Neuronal stem cell (in vitro differentiated cells): ENCODE measurements at places on chromosomes 5 and 9.

DNA sequence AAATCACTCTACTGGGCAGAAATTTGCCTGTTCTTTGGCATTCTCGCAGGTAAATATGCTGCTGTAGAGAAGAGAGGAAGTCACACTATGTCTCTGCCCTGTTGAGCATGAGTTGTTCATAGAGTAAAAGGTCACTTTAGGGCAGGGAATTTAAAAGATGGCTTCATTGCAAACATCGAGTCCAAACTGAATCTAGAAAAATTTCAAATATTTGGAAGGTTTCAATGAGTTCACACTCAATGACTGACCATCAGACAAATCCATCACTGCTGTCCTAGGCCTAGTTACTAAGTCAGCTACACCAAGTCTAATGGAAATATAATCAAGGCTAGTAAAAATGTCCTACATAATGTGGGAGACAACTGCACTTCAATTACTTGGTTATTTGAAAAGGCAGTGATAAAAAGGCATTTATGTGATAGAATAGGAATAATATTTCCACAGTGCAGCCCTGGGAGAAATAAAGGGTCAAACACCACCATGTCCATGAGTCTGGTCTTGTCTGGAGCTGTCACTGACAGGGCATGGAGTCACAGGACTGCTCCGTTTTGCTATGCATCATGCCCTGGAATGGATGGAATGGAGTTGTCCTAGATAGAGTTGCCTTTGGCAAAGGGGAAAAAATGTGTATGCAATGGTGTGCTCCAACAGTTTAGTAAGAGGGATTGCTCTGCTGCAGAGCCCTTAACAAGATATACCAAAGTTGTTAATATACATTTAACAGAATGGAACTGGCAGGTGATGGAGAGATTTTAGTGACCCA is 218.5 kb upstream of the DAPK1 start:
- H3K4me3 ChIP-seq = no peak overlapping the region
- H3K27me3 ChIP-seq = no peaks in the 10 kb centered on the region
- no peaks in the 10 kb centered on the region for H3K4me1 ChIP-seq
- H3K27ac ChIP-seq = no peak overlapping the region
- DNase-seq = no peak

DNA sequence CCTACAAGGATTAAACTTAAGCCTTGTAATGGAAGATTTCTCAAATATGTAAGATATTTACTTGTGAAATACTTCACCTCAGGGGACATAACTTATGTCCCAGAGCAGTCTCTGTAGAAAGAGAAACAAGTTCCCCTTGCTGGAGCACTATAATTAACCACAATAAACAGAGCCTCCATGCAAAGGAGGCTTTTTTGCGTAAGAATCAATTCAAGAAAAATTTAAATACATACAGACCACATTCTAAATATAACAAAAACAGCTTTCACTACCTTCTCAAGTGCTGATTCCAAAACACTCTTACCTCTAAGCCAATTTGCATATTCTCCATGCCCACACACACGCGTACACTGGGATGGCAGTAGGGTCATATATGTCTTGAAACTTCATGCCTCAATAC is 30.7 kb upstream of the CCNB1 start:
- H3K27ac ChIP-seq = no peak overlapping the region
- peaks cover under 1% of the 10 kb centered on the region for H3K36me3 ChIP-seq
- H3K4me1 ChIP-seq = no peaks in the 10 kb centered on the region
- DNase-seq = no peak

DNA sequence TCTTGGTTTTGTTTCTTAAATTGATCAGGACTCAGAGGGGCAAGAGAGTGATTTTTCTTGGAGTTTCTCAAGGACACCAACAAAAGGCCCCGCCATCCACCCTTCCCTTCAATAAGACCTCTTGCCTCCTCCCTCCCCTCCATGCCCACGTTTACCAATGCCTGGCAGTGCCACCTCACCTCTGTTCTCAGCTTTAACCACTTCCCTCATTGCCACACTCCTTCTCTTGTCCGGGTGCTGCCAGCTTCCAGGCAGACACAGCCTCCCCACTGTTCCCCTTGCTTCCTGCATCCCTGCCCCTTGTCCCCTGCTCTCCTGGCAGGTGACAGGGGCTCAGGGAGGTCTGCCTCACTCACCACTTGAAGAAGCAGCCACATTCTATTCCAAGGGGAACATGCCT is 90.8 kb downstream of the LHX2 start:
- no peak for DNase-seq
- H3K4me3 ChIP-seq = no peak overlapping the region
- H3K27ac ChIP-seq = no peak overlapping the region
- peaks cover 16% of the 10 kb centered on the region for H3K27me3 ChIP-seq
- no peaks in the 10 kb centered on the region for H3K4me1 ChIP-seq

- H3K27ac ChIP-seq = no peak overlapping the region
- DNase-seq = no peak
- H3K36me3 ChIP-seq = no peaks in the 10 kb centered on the region
- H3K4me1 ChIP-seq = no peaks in the 10 kb centered on the region
- no peak overlapping the region for H3K4me3 ChIP-seq
Measured at GRCh38 chr5:118379470-118379869, 608.9 kb downstream of the DTWD2 start.

- DNase-seq = no peak
- no peaks in the 10 kb centered on the region for H3K27me3 ChIP-seq
- no peak overlapping the region for H3K4me3 ChIP-seq
- H3K27ac ChIP-seq = no peak overlapping the region
- H3K36me3 ChIP-seq = no peaks in the 10 kb centered on the region
Measured at GRCh38 chr5:62287237-62287636, 18.8 kb upstream of the KIF2A start.

DNA sequence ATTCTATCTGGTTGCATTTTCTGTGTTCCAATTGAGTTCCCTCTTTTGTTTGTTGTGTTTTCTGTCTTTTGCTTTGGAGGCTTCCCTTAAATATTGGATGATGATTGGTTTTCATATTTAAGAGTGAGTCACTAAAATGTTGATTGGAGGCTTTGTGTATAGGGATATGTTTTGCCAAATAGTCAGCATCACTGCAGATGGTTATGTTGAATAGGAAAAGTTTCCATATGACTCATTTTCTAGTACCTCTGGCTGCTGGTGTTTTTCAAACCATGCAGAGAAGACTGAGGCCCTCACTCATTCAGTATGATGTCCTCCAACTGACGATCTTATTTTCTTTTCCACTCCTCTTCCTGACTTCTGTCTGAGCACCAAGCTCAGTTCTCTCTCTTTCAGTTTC is 1290.0 kb downstream of the EFNA5 start:
- no peaks in the 10 kb centered on the region for H3K4me1 ChIP-seq
- H3K36me3 ChIP-seq = no peaks in the 10 kb centered on the region
- no peaks in the 10 kb centered on the region for H3K27me3 ChIP-seq
- H3K27ac ChIP-seq = no peak overlapping the region
- DNase-seq = no peak

DNA sequence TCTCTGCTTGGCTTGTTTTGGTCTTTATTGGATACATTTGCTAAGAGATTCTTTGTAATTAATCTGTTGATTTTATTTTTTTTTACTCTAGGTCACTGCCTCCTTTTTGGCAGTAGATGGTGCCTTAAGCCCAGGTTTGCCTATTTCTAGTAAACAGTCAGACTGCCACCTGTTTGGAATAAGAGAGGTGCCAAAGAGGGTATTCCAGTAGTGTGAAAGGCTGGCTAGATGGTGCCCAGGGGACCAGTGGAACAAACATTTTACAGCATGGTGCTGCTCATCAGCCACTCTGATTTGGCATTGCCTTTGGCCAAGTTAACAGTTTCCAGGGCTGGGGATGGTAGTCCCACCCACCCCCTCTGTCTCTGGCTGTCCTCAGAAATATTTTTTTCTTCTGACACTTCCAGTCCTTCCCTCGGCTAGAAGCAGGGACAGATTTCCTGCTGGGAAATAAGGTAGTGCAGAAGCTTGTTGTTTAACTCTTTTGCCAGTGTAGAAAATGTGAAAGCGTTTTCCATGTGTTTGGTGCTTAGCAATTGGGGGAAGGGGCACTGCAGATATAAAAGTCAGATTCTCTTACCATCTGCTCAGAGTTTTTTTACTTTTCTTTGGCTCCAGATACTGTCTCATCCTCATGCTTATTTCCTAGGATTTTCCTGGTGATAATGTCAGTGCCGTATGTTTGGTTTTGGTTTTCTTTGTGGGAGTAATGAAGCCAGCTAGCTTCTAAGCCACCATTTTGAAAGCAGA is 36.6 kb upstream of the FBXL7 start:
- H3K4me3 ChIP-seq = no peak overlapping the region
- H3K4me1 ChIP-seq = no peaks in the 10 kb centered on the region
- peak; percentile 1 for DNase-seq
- no peaks in the 10 kb centered on the region for H3K27me3 ChIP-seq
- no peaks in the 10 kb centered on the region for H3K36me3 ChIP-seq
- no peak overlapping the region for H3K27ac ChIP-seq

DNA sequence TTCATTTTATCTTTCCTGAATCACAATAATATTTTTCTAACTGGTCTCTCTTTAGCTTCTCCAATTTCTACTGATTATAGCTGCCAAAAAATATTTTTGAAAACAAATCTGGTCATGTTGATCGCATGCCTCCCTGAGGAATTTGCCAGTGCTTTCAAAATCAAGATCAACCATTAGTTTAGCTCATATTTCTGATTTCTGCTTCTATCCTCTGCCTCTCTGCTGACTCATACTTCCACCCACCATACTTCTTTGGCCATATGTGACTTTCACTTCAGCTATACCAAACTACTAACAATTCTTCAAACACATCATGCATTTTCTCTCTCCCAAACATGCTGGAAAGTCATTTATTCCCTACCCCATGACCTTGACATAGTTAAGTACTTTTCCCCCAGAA is 636.5 kb downstream of the TLE1 start:
- no peak overlapping the region for H3K4me3 ChIP-seq
- no peak overlapping the region for H3K27ac ChIP-seq
- DNase-seq = no peak
- no peaks in the 10 kb centered on the region for H3K36me3 ChIP-seq
- H3K27me3 ChIP-seq = no peaks in the 10 kb centered on the region
- H3K4me1 ChIP-seq = no peaks in the 10 kb centered on the region

DNA sequence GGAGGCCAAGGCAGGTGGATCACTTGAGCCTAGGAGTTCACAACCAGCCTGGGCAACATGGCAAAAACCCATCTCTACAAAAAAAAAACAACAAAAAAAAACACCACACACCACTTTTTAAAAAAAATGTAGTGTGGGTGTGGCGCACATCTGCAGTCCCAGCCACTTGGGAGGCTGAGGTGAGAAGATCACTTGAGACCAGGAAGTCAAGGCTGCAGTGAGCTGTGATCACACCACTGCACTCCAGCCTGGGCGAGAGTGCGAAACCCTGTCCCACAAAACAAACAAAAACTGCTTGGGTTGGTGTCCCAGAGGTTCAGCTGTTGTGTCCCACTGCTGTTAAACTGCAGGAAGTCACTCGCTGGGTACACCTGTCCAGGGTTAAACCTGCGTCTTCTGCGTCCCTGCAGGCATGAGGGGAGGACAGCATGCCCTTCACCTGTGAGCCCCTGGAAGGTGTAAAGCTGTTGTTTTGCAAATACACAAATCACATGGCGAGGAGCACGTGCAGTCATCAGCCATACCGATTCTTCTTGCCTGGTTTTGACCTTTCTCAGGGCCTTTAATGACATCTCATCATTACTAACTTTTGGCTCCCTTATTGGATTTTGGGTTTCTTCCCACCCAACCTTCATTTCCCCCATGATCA is 29.3 kb upstream of the CLPTM1L start:
- H3K4me3 ChIP-seq = no peak overlapping the region
- no peaks in the 10 kb centered on the region for H3K36me3 ChIP-seq
- peaks cover 50% of the 10 kb centered on the region for H3K27me3 ChIP-seq
- DNase-seq = no peak

DNA sequence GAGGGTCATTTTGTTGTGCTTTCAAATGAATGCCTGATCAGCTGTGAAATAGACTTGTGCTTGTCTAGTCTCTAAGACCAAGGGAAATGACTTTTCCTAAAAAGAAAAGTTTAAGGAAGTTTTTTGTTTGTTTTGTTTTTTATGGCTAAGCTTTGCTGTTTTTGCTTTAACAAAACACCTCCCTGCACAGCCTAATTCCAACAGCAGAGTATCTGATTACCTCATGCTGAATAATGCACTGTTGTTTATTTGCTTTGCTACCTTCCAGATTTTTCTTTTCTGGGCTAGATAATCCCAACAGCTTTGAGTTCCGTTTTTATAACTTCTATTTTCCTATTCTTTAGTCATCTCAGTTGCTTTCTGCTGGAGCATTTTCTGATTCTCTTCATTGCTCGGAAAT is 95.8 kb downstream of the AOPEP start:
- H3K4me1 ChIP-seq = peaks cover 14% of the 10 kb centered on the region
- no peaks in the 10 kb centered on the region for H3K36me3 ChIP-seq
- H3K27me3 ChIP-seq = no peaks in the 10 kb centered on the region
- H3K27ac ChIP-seq = no peak overlapping the region
- H3K4me3 ChIP-seq = no peak overlapping the region

DNA sequence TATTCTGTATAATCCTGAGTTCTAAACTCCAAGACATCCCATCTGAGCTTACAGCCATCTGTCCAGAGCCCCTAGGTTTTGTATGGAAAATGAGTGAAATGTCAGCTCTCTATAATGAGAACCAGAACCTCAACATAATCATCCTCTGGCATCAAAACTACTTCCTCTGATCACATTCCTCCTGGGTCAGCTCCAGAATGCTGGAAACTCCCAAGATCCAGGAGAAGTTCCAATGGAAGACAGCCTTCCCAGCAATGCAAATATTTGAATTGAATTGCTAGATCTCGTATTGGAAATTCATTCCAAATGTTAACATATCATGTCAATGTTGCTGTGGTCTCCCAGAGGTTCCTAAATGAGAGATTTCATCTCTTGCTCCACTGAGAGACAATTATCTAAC is 23.8 kb downstream of the C9 start:
- no peak overlapping the region for H3K27ac ChIP-seq
- DNase-seq = no peak
- H3K27me3 ChIP-seq = no peaks in the 10 kb centered on the region
- no peaks in the 10 kb centered on the region for H3K36me3 ChIP-seq
- no peaks in the 10 kb centered on the region for H3K4me1 ChIP-seq

GRCh38 chr9:93456504-93456903 is 3.1 kb upstream of the FAM120AOS start:
- DNase-seq = no peak
- no peak overlapping the region for H3K4me3 ChIP-seq
- peaks cover 2% of the 10 kb centered on the region for H3K4me1 ChIP-seq
- H3K36me3 ChIP-seq = peaks cover 44% of the 10 kb centered on the region
- H3K27ac ChIP-seq = no peak overlapping the region
- no peaks in the 10 kb centered on the region for H3K27me3 ChIP-seq

DNA sequence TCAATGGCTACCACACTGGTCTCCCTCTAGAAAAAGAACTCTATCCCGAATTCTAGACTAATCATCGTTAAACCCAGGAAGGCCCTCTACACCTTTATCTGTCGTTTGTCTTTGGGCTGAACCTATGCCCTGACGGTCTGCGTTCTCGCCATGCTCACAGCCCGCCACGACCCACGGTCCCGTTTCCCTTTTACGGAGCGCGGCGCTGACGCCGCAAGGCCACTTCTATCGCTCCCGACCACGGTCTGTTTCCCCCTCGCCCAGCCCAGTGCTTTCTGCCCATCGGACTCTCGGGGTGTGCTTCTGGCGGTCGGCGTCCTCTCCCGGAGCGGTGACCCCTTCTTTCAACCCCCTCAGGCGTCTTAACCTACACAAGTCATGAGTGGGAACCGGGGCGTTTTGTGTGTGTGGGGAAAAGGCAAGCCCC is 974 bp downstream of the C9orf40 start:
- no peaks in the 10 kb centered on the region for H3K36me3 ChIP-seq
- DNase-seq = peak; percentile 38
- H3K4me1 ChIP-seq = no peaks in the 10 kb centered on the region
- no peaks in the 10 kb centered on the region for H3K27me3 ChIP-seq
- peak overlapping the region; percentile 72 for H3K27ac ChIP-seq
- H3K4me3 ChIP-seq = peak overlapping the region; percentile 92

- H3K27ac ChIP-seq = no peak overlapping the region
- peaks cover 6% of the 10 kb centered on the region for H3K4me1 ChIP-seq
- H3K36me3 ChIP-seq = no peaks in the 10 kb centered on the region
Measured at GRCh38 chr9:88533951-88534455, 975 bp upstream of the NXNL2 start.
